Spleen (tissue), 13 donors: ENCODE measurements at places on chromosomes 16 and 17. TPM values are rescaled to one million over a fixed set of nuclear protein-coding genes. Genes with fewer than 3 reads are reported as not detected.

DNA sequence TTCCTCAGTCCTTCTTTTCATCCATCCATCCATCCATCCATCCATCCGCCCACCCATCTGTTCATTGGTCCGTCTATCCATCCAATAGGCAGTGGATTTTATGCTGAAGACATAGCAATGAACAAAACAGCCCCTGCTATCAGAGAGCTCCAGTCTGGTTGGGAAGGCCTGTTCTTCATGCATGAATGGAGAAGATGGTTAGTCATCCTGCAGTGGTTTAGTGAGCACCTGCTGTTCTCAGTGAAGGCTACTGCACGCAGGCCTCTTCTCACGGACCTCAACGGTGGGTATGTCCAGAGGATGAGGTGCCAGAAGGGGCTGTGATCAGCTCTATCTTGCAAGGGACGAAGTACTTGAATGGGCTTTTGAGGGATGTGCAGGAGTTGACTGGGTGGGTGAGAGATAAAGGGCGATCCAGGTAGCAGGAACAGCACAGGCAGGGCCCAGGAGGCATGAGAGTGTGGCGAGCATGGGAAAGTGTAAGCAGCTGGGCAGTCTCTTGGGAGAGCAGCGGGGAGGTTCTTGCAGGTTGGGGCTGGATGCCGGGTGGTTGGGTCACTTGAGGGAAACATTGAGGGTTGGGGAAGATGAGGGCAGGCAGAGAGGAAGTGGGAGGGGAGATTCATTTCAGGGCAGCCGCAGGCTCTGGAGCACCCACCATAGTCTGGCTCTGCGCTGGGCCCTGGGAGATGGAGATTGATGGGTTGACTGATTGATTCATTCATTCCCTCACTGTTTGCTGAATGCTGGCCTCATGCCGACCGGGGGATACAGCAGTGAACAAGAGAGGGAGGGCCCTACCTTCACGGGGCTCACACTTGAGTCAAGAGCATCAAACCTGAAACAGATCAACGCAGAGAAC, 115.0 kb upstream of the CIBAR2 start:
- DNase-seq = no peak

DNA sequence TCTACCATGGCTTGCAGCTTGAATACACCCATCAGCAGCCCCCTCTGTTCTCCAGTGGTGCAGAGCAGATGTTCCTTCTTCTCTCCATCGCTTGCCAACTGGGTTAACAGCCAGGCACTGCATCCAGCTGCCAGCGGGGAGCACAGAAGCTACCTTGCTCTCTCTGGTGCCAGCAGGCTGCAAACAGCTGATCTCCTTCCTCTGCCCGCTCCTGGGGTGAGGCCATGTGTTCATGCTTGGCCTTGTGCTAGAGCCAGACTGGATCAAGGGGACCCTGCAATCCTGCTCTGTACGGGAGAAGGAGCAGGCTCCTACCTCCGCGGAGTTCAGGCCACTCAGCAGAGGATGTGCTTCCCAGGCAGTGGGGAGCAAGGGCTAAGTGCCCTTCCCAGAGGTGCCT, 24.1 kb upstream of the ENGASE start:
- DNase-seq = peak; percentile 31

GRCh38 chr17:45677770-45678169, 106.3 kb upstream of the CRHR1 start:
- no peak for DNase-seq

- DNase-seq = no peak
These were observed 10.5 kb downstream of the FAM83G start for GRCh38 chr17:18993905-18994526.

DNA sequence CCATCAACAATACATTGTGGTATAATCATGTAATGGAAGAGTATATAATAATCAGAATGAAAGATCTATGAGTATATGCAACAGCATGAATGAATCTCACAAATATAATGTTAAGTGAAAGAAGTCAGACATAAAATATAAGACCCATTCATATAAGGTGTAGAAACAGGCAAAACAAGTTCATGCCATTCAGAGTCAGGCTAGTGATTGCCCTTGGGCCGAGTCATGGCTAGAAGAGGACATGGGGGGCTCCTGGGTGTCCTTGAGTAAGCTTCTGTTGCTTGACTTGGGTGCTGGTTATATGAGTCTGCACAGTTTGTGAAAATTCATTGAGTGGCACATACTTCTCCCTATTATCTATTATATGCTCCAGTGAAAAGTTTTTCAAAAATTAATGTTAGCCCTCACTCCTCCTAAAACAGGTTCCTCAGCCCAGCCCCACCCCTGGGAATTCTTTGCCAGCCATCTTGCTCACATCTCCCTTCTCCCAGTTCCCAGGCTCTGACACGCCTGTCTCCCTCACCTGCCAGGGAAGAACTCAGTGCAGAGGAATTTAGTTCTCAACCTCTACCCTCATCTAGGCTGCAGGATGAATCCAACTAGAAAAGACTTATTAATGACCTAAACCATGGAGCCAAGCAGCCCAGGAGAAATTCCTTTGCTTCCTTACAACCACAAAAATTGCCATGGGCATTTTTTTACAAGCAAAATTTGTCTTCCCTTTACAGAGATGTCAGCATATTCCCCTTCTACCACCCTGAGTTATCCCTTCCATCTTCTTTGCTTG, 52.4 kb upstream of the NFAT5 start:
- DNase-seq = no peak

The ADAP2 gene
- 74.7 TPM for total RNA-seq

DNA sequence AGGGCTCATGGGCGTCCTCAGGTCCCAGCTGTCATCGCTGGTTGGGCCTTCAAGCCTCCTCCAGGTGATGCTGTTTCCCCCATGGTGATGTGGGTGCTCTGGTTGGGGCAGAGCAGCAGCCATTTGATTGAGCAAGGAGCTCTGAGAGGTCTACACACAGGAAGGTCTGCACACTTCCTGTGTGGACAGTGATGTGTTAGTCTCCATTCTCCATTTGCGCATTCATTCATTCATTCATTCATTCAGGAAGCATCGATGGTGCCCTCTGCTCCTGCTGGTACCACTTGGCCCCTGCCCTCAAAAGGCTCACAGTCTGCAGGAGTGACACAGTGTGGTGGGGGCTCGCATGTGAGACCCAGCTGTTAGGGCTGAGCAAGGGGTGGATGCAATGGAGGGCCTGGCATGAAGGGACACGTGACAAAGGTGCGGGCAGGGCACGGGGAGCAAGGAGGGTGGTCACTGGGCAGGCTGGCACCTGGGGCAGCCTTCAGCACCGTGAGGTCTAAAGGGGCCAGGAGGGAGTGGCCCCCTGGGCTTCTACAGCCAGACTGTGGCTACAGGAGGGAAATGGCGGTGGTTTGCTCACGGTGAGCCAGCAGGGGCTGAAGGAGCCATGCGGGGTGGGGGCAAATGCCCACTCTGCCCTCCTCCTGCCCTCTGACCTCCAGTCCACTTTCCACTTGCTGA, 1.5 kb downstream of the ADGRG3 start:
- DNase-seq = peak; percentile 78

The HSD11B2 gene
- 4.4 TPM for total RNA-seq

The GPS1 gene
- total RNA-seq = 77.2 TPM

DNA sequence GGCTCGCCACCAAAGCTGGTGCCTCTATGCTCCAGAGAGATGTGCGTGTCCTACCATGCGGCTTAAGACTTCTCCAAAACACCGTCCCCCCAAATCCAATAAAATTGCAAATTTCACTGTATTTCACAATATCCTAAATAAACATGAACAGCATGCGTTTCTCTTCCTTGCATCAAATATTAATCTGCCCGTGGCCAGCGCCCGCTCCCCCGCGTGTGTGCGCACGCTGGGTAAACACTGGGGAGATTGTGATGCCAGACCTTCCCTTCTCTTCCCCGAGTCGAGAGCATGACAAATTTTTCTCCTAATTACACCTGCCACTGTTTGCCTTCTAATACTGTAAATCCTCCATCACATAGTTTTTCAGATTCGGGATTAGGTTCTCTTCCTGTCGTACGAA, 148.1 kb downstream of the MRM1 start:
- DNase-seq = peak; percentile 19

DNA sequence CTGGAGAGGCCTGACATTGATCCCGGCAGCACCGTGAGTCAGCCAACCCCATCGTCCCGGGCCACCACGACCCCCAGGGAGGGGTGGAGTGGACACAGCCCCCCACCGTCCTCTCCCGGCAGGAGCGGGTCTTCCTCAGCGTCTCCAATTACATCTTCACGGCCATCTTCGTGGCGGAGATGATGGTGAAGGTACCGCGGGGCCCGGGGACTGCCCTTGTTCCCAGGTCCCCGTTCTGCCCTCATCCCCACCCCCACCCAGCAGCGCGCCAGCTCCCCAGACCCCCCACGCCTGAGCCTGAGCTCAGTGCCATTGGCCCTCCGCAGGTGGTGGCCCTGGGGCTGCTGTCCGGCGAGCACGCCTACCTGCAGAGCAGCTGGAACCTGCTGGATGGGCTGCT, 14.6 kb downstream of the TPSG1 start:
- no peak for DNase-seq

DNA sequence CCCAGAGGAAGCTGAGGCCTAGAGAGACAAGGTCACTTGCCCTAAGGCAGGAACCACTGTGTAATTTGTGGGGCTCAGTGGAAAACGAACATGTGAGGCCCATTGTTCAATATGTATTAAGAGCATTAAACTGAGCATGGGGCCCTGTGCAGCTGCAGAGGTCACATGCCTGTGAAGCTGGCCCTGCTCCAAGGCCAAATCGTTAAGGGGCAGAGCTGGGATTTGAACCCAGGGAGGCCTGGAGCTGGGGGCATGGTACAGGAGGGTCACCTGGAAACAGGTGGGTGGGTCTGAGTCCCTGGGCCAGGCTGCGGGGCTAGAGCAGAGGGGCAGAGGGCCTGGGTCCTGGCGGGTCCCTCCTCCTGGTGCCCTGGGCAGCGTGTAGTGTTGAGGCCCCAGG, 19.7 kb downstream of the C16orf74 start:
- DNase-seq = no peak

The WNT3 gene
- total RNA-seq = 0.94 TPM

- no peak for DNase-seq
These were observed 13.2 kb upstream of the CDIPT start for GRCh38 chr16:29876217-29876593.

- DNase-seq = no peak
These were observed 152.9 kb upstream of the PLCG2 start for GRCh38 chr16:81626181-81626674.

DNA sequence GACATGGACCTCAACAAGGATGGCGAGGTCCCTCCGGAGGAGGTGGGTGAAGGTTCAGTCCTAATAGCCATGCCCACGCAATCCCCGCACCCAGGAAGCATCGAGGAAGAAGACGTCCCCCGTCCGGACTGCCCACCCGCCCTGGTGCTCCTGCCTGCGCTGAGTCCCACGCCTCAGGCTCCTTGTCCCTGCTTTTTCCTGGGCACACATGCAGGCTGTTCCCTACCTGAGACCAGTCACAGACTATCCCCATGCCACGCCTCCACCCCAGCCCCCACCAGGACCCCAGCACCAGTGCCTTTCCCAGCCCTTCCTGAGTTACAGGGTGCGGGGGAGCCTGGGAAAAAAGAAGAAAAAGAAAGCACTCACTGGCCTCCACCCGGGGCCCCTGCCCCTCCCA, 9.0 kb downstream of the FKBP10 start:
- no peak for DNase-seq

- no peak for DNase-seq
These were observed 9.0 kb downstream of the STAT5B start for GRCh38 chr17:42266918-42267766.

The C16orf89 gene
- 0.52 TPM for total RNA-seq

DNA sequence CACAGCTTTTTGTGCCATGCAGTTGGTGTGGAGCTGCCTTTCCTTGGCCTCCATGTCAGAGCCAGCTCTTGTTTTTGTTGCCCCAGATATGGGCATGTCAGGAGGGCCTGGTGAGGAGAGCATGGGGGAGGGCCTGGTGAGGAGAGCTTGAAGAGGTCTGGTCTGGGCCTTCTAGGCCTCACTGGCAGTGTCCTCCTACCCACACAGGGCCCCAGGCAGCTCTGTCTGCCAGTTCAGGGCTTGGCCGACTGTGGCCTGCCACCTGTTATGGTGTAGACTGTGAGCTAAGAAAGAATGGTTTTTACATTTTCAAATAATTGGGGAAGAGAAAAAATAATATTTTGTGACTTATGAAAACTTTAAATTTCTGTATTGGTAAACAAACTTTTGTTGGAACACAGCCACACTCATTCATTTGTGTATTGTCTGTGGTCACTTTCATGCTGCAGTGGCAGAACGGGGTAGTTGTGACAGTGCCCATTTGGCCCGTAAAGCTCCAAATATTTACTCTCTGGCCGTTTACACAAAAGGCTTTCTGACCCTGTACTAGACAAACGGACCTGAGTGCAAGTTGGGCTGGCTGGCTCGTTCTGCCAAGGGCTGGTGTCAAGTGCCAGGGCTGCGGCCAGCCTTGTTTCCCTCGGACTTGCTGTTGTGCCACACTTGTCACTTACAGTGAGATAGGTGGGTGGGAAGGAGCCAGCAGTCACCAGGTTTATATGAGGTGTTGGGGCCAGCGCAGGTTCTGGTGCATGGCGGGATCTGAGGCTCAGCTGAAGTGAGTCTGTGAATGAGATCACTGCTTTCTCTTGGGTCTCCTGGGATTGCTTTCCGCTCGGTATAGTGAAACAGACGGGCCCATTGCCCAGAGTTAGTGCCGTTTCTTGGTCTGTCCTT, 18.2 kb downstream of the PGS1 start:
- no peak for DNase-seq

DNA sequence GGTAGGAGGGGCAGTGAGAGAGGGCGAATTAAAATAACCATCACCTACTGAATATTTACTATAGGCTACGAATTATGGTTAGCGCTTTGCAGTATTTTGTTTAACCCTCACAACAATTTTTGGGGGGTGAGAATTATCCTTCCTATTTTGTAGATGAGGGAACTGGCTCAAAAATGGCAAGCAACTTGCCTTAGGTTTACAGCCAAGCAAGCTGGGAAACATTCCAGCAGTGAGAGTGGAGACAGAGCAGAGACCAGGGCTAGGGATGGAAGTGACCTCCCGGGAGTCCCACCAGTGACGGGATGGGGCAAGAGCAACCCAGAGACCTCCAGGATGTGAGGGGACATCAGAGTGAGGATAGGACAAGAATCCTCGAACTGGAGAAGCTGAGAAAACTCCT, 352 bp upstream of the VMO1 start:
- DNase-seq = no peak

DNA sequence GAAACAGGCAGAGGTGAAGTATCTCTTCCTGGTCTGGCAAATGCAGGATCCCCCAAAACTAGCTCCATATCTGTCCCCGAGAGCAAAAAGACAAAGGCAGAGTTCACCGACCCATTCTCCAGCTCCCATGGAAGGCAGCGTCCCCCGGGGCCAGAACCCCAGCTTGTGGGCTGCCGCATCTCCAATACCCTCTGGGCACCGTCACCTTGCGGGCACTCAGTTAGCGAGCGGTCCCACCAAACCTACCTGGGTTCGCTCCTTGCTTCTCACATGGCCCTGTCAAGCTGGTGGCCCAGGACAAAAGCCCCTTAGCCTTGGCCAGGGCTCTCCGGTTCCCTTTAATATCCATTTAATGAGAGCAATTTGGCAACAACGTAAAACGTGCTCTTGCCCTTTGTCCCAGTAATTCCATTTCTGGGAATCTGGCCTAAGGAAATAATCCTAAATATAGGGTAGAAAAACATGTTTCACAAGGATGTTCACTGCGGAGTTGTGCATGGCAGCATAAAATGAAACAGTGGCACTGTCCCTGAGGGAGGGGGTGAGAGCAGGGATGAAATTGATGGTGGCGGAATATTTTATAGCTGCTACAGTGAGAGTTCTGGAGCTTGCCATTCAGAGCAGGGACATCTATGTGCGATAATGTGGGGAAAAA, 157.1 kb downstream of the CMIP start:
- no peak for DNase-seq

The PSMC3IP gene
- total RNA-seq = 2.3 TPM

GRCh38 chr16:17343028-17343427, 127.7 kb downstream of the XYLT1 start:
- peak; percentile 77 for DNase-seq

The TMEM220 gene
- total RNA-seq = 4.0 TPM

The RRN3 gene
- total RNA-seq = 28.7 TPM

- no peak for DNase-seq
These were observed 613 bp downstream of the ECI1 start for GRCh38 chr16:2250652-2251295.
